Epithelial cell of proximal tubule (primary cell): ENCODE measurements at places on chromosomes 3 and 15.

- DNase-seq: no peak
Observed at GRCh38 chr15:35013370-35013769, 25.3 kb upstream of the ZNF770 start.

DNA sequence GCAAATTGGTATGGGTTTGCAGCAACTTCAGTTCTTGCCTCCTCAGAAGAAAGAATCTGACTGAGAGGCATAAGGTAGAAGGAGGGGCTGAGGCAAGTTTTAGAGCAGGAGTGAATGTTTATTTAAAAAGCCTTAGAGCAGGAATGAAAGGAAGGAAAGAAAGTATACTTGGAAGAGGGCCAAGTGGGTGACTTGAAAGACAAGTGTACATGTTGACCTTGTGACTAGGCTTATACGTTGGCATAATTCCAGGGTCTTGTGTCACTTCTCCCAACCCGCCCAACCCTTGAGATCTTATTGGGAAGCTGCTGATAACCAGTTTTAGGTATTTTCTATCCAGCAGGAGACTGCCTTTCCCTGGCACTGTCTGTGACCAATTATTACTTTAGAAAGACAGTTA, 436.9 kb upstream of the ZNF717 start:
- DNase-seq: no peak

- no peak for DNase-seq
Observed at GRCh38 chr3:162704799-162705385, 1208.3 kb downstream of the OTOL1 start.

- no peak for DNase-seq
Observed at GRCh38 chr3:85801955-85802354, 843.2 kb downstream of the CADM2 start.

DNA sequence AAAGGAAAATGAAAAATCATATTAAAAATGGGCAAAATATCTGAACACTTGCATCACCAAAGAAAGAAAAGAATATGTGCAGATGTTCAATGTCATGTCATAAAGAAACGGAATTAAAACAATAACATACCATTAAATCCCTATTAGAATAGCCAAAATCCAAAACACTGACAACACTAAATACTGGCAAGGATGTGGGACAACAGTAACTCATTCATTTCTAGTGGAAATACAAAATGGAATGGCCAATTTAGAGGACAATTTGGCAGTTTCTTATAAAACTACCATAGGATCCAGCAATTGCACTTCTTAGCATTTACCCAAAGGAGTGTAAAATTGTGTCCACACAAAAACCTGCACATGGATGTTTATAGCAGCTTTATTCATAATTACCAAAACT, 542.5 kb upstream of the UBE2E2 start:
- DNase-seq: no peak

GRCh38 chr15:87761736-87762509, 494.6 kb downstream of the NTRK3 start:
- DNase-seq: no peak

- no peak for DNase-seq
Observed at GRCh38 chr3:67044295-67044694, 46.2 kb downstream of the KBTBD8 start.

- DNase-seq: peak; percentile 44
Observed at GRCh38 chr3:104460477-104461406, 906.0 kb upstream of the ALCAM start.

DNA sequence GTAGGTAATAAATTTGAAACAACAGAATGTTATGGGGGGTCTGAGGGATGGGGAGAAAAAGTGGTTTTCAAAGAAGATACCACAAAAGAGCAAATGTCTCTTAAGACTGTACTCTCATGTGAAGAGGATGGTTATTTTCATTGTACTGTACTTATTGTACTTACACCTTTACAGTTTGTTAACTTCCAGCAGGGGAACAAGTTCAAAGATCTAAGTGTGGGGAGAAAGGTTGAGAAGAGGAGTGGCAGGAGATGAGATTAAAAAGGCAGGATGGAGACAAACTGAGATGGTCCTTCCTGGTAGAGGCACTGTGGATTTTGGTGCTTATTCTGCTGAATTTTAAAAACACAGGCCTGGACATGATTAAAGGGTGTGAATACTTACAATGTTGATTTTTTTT, 5.4 kb upstream of the ZCWPW2 start:
- DNase-seq: no peak

DNA sequence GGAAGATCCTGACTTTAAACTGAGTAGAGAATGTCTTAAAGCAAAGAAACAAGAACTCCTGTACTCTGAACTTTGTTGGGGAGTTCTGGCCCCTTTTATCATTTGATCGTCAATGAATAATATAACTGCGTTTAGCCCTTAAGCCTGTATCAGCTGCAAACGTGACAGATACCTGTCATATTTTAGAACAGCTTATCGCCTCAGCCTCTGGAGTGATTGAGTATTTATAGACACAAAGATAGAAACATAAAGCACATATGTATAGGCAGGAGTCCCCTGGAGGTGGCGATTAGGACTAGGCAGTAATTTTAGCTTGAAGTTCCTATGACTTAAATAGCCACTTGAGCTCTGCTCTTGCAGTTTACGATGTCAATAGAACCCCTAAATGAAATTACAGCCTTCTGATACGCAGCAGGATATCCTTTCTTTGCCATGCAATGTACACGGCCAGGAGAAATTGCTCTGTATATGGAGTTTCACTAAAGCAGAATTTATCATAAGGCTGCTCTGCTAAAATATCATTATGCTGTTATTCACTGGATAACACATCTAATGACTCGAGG, 321.8 kb downstream of the TIGIT start:
- DNase-seq: no peak

- no peak for DNase-seq
Observed at GRCh38 chr3:42605546-42606173, 5.2 kb downstream of the NKTR start.

- DNase-seq: no peak
Observed at GRCh38 chr3:185711255-185711870, 113.5 kb downstream of the IGF2BP2 start.

DNA sequence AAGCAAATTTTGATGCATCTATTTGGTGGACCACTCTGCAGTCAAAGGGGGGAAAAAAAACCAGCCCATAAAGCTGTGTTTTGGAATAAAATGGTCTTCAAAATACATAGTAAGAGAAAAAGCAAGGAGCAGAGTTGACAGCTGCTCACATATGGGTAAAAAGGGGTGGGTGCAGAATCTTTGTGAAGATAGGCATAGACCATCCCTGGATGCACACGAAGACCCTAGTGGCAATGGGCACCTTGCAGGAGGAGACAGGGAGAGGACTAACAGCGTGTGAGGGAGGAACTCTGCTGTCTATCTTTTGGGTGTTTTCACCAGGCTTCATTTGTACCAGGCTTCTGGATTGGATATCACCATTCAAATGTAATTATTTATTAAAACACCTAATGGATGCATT, 43.9 kb downstream of the CTNNB1 start:
- no peak for DNase-seq

GRCh38 chr3:181725131-181725731, 13.5 kb downstream of the SOX2 start:
- no peak for DNase-seq

GRCh38 chr3:159146856-159147435, 345.1 kb downstream of the MFSD1 start:
- no peak for DNase-seq

DNA sequence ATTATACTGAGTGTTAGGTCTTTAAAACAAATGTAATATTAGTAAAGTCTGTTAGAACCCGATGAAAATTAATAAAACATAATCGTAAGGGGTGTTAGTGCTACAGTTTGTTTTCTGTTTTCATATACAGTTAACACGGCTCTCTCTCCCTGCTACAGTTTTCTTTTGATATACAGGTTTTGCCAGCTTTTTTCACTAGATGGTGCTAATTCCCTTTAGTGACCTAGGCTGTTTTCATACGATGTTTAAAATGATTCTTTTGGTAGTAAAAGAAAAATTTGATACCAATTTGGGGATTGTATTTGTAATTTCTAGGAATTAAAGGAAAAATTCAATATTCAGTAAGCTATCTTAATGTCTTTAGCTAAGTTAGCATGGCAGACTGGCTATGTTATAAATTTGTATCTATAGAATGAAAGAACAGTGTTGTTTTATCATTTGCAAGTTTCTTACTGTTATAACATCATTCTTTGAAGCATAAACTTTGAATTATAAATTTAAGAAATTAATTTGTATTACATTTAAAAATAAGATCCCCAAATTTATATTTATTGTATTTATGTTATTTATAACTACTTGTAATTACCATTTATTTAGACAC, 11.5 kb downstream of the APH1B start:
- DNase-seq: no peak

DNA sequence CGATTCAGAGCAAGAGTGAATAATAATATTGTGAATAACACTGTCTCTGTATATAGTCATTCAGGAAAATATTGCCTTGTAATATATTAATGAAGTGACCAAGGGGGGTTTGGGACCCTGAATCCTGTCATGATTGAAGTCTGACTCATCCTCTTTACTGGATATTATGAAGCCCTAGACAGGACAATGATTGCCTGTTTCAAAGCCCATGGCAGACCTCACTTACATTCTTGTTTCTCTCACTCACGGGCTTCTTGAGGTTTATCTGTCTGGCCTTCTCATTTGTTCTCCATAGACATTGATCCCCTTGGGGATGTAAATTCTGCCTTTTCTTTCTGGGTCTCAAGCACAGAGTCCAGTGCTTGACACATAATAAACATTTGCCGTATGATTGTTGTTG, 449.3 kb upstream of the THRB start:
- DNase-seq: no peak
